ENCODE measurements at places on chromosomes 7 and 10.

DNA sequence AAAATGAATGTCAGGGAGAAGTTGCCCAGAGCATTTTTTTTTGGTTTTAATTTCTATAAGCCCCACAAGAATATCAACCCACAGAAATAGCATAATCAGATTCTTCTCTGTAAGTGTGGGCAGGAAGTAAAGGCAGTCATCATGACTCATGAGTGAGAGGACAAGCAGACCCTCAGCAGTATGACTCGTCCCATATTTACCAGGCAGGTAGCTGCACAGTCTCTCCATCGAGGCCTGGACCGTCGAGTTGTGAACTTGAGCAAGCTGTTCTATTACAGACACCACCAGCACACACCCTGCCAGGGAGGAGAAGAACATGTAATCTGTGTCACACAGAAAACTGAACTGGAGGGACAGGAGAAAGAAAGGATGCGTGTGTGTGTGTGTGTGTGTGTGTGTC lies 37.8 kb downstream of the AOAH start:
- peak; percentile 86 for DNase-seq

- no peak for DNase-seq
These were observed 517.1 kb upstream of the ANKRD30A start for GRCh38 chr10:36608251-36608650.

GRCh38 chr7:91293136-91293535 lies 28.9 kb downstream of the FZD1 start:
- DNase-seq, result no peak

- no peak for DNase-seq
These were observed 199.2 kb downstream of the SLC25A13 start for GRCh38 chr7:96122746-96123145.

- no peak for DNase-seq
These were observed 1.9 kb upstream of the GPR22 start for GRCh38 chr7:107467972-107468371.

- peak; percentile 28 for DNase-seq
These were observed 513 bp downstream of the ODAD2 start for GRCh38 chr10:27998178-27998953.

GRCh38 chr7:101701153-101701794 lies 72.2 kb upstream of the MYL10 start:
- no peak for DNase-seq

DNA sequence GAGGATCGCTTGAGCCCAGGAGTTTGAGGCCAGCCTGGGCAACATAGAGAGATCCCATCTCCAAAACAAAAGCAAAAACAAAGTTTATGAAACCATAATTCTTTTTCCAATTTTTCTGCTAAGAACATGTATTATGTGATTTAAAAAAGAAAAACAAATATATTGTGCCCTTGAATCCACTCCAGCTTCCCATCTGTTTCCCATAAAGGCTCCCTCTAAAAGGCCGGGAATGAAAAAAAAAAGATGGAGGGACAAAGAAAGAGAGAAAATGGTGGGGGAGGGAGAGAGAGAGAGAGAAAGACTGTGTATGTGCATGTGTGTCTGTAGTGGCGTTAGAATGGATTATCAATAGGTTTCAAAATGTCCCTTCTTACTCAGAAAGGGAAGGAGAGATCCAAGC lies 20.5 kb upstream of the GSDME start:
- DNase-seq, result no peak

- DNase-seq, result no peak
These were observed 116.0 kb downstream of the GRK5 start for GRCh38 chr10:119323085-119324016.

DNA sequence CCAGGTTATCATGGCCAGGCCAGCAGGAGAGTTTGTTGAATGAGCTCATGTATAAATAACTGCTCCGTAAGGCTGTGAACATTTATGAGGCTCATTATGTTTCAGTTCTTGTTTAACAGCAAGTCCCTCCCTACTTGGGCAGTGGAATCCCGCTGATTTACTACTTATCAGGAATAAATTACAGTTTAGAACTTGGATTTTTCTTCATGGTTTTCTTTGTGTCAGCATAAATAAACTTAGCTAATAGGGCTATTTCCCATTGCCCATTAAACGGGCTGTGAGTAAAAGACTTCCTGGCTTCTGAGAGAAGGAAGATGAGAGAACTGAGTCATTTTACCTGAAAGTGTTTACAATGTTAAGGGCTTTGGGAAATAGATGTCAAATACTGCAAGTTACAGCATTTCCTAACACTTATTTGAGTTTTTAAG lies 701.6 kb upstream of the ANKRD30A start:
- DNase-seq, result no peak

DNA sequence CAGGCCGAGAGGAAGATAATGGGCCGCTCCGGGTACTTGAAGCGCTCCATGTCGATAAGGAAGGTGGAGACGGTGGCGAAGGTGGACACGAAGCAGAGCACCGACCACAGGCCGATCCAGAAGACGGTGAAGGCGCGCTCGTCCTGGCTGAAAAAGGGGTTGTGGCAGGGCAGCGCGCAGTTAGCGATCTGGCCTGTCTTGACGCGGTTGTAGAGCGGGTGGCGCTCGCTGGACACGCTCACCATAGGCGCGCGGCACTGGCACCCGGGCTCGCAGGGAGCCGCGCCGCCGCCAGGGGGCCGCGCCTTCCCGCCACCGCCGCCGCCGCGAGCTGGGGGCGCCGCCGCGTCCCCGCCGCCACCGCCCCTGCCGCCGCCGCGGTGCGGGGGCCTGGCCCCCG lies 1.6 kb downstream of the FZD8 start:
- peak; percentile 49 for DNase-seq

- DNase-seq, result no peak
These were observed 39.8 kb downstream of the PSMC2 start for GRCh38 chr7:103387242-103387641.

DNA sequence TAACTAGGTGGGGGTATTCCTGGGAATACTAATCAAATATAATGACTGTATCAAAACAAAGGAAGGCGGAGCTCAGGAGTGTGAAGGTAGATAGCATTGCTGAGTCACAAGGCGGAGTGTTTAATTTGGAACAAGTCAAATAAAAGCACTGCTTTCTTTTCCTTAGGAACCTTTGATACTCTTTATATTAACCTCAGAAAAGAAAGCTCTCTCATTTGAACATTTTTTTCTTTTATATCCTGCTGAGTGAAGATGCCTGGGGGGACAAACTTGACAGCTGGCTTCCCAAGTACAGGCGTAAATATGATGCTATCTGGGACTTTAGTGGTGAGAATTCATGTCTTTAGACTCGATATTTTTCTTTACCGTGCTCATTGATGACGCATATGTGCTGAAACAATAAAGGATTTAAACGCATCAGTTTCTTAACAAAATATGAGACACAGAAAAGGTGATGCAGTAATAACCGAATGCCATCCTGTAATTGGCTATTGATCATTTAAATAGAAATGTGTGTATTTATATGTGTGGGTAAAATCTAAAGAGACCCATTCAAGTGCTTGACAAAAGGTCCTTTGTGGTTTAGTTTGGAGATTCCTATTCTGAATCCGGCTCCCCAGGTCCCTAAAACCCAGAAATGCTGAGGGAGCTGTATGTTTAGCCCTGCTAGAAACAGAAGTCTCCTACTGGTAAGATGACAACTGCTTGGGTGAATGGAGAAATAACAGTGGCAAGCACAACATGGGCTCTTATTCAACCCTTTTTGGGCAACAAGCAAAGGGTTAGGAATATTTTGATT lies 102.7 kb downstream of the PRTFDC1 start:
- DNase-seq, result no peak

DNA sequence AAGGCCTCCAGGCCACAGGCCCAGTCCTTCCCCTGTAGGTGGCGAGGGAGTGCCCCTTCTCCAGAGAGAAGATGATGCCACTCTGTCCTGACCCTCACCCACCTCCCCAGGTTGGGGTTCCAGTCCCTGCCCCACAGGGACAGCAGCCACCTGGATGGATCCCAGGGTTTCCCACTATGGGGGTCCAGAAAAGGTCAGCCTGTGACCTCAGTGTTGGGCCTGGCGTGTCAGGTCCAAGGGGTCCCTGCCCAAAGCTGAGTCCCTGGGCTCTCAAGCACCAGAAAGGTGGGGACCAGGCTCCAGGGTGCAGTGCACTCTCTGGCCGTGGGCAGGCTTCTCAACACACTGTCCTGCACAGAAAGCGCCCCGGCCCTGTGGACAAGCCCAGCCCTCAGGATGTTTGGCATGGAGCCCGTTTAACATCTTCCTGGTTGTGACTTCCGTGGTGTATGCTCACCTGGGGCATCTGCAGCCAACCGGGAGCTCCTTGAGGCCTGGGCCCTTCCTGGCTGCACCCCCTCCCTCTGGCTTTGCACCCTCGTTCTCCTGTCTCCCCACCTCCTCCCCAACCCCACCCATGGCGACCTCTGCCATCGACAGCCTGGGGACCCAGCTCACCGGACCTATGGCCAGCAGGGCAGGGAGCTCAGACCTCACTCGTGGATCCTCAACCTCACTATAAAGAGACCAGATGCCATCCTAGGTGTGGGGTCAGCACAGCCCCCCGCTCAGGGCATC lies 58.3 kb upstream of the PPP2R2D start:
- DNase-seq, result no peak

DNA sequence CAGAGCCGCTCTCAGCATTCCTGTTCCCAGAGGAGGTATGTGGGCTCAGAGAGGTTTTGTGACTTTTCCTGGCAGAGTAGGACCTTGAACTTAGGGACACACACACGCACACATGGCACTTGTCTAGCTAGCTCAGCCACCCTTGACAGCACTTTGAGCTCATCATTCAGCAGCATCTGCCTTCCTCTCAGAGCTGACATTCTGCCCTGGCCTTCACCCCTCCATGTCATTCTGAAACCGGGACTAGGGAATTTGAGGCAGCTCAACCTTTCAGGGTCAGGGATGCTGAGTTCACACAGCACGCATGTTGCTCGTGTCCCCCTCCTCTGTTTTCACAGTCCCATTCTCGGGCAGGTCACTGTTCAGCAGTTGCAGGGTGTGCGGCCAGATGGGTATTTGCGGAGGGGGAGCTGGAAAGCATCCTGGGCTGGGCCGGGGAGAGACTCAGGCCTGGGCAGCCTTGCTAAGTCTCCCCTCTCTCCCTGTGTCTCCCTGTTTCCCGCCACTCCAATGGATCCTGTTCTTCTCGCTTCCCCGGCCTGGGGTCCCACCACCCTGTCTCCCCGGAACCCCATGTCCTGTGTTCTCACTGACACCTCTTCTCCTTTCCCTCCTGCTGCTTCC lies 78.0 kb downstream of the COL13A1 start:
- no peak for DNase-seq

DNA sequence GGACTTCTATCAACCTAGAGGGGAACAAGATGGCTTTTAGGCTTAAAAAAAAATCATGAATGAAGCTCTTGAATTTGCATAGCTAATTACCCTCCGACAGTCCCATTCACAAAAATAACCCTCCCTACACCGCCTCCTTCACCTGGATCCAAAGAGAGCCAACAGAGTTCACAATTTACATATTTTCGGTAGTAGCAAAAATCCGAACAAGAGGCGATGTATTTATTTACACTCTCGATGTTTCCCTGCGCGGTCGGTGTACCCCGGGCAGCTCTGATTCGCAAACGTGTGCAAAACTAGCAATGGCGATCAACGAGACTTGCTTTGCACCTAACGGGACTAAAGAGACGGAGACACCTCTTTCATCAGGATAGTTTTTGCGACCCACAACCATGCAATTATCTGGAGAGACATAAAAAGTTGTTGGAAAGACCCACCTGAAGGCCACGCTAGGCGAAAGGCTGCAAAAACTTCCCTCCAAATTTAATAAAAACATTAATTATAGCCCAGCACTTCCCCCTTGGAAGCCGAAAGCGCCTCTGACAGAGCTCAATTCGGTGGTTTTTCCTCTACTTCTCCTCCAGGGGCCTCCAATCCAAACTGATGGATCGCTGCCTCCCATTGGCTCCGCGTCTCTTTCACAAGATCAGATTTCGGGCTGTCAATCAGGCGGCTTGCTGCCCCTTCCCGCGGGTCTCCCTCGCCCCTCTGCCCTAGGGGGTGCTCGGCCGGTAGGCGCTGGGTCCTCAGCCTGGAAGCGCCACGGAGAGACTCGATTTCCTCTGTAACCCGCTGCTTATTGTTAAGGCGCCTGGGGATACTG lies at the start of gene ETV1:
TSS of gene ETV1 (minus strand) at position 541 of the 823 bp plus-strand sequence. CDS start 614 bp downstream, outside the sequence.
- peak; percentile 23 for DNase-seq

DNA sequence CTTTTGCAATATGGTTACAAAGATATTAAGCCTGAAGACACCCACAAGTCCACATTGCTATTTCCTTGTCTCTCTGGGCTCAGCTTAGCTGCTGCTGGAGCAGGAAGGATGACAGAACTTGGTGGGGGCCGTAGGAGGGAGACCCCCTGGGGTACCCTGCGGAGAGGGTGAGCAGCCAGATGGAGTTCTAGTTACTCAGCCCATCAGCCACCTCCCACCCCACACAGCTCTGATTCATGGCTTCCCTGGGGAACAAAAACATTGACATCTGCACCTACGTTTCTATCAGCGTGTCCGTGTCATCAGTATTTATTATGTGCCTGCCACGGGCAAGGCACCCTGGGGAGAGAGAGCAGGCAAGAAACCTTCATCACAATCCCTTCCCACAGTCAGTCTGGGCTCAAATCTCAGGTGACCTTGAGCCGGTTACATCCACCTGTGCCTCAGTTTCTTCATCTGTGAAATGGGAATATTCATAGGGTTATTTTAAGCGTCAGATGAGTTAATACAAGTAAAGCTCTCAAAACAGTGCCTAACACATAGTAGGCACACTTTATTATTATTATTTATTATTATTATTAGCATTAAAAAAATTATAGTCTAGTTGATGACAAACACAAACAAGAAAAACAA lies 131.5 kb downstream of the C10orf105 start:
- no peak for DNase-seq

GRCh38 chr7:64992971-64993370 lies 2.1 kb upstream of the ZNF117 start:
- no peak for DNase-seq

- no peak for DNase-seq
These were observed 54.4 kb downstream of the SLC35B4 start for GRCh38 chr7:134262322-134262721.

DNA sequence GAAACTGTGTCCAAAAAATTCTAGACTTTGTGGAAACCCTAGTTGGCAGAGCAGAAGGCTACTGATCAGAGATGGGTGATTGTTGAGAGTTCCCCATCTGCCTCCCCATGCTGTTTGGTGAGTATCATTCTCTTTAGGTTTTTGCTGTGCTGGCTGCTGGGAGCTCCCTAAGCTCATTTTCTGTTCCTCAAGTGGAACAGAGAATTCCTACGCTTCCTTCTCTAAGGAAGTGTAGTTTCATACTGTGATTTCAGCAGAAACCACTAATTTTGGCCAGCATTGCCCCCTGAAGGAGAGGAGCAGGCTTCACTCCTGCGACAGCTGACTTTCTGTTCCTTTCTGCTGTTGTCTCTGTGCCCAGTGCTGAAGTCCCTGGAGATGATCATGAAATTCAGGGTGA lies 355.3 kb upstream of the NPVF start:
- no peak for DNase-seq
